ENCODE measurements at places on chromosomes 12 and 14.

DNA sequence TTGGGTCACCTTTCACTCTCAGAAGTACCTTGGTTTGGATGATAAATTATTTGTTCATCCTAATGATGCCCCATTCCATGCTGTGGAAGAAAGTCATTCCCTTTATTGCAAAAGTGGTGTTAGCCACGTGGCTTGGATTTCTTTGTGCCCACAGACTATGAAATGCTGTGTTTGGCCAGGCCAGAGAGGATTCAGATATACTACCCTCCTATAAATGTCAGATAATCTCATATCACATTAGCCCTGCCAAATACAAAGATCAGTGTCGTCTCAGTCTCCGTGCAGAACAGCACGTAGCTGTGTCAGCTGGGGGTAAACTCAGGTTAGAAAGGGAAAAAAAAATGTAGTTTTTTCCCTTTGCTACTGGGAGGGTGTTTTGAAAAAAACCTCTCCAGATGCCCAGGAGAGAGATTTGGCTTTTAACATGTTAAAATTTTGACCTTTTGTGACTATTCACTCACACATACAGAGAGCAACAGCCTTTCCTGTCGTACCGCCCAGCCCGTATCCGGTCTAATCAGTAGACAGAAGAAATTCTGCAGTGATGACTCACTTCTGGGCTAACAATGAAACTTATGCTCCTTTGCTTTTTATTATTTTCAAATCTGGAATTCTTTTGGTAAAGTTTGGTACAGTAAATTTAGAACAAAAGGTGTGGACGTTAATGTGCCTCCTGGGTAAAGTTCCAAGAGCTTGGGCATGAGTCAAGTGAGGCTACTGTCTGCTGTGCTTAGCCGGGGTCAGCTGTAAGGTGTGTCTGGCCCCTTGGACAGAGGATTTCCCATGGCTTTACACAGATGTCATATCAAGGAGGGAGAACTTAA lies 8.5 kb upstream of the PTPRB start:
- no peak for DNase-seq

- DNase-seq, result no peak
Observed at GRCh38 chr14:93099196-93099595, 16.5 kb downstream of the ITPK1 start.

GRCh38 chr12:2805143-2805520 lies 7.3 kb upstream of the ITFG2 start:
- no peak for DNase-seq

DNA sequence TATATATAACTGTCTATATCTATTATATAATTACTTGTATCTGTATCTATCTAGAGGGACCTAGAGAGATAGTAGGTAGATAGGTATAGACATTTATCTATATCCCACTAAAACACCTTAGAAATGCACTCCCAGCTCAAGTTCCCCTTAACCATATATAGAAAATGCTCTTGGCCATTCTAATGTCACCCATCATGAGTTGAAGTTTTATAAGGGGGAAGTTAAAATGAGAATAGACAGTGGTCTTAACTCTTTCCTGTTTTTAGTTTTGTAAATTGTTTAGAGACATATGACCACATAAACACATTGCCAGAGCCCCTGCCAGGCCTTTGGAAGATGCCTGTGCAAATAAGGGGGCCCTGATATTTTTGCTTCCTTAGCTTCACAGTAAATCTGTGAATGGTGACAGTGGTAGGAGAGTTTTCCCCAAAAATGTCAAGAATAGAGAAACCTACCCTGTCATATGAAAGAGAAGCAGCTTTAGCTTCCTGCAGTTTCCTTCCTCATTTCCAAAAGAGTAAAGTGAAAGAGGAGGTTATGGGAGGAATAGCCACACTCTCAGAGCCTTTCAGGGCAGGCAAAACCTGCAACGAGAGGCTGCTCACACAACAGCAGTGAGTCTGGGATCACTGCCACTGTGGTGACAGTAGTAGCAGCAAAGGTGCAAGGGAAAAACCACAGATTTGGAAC lies 45.5 kb downstream of the MGST1 start:
- no peak for DNase-seq

DNA sequence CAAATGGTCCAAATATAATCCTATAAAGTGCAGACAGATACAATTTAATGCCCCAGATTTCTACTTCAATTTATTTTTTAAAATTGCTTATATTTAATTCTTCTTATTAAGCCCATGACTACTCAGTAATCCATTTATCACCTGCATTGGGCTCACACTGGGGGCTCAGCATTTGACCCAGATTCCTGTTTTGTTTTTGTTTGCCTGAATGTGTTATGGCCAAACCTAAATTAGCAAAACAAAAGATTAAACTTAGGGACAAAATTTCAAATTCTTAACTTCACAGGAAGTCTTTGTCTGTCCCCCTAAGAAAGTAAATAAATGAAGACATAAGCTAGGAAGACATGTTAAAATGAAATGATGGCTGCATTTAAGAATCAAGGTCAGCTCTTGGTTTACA lies 322.3 kb downstream of the RMST start:
- no peak for DNase-seq

- DNase-seq, result no peak
Observed at GRCh38 chr12:96249196-96250118, 55.3 kb downstream of the ELK3 start.

DNA sequence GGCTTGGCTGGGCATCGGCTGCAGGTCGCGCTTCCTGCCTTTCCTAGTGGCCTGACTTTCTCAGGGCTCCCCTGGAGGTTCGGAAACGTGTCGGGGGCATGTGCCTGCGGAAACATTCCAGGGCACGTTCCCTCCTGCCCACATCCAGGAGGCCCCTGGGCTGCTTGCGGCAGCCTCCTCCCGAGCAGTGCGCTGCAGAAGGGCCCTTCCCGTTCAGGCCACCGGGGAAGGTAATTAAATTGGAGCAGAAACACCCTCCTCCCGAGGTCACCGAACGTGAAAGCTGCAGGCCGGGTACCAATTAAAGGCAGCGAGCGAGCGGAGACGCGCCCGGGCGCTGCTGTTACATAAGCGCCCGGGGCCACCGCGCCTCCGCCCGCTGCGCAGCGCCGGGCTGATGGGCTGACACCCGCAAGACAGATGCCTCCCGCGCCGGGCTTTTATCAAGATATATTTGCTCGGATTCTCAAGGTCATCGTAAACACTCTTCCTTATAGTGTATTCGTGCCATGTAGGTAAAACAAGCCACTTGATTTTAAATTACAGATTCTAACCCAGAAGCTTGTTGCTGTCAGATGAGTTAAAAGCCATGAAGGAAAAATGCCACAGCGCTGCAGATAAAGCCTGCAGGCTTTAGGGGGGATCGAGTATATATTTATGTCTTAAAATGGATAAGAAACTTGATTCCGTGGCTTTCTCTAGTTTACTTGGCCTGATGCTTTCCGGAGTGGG lies 31.4 kb downstream of the SSPN start:
- DNase-seq, result no peak

- no peak for DNase-seq
Observed at GRCh38 chr12:103178366-103179080, 221.0 kb downstream of the ASCL1 start.

GRCh38 chr14:33271216-33271615 lies 332.5 kb downstream of the NPAS3 start:
- no peak for DNase-seq

DNA sequence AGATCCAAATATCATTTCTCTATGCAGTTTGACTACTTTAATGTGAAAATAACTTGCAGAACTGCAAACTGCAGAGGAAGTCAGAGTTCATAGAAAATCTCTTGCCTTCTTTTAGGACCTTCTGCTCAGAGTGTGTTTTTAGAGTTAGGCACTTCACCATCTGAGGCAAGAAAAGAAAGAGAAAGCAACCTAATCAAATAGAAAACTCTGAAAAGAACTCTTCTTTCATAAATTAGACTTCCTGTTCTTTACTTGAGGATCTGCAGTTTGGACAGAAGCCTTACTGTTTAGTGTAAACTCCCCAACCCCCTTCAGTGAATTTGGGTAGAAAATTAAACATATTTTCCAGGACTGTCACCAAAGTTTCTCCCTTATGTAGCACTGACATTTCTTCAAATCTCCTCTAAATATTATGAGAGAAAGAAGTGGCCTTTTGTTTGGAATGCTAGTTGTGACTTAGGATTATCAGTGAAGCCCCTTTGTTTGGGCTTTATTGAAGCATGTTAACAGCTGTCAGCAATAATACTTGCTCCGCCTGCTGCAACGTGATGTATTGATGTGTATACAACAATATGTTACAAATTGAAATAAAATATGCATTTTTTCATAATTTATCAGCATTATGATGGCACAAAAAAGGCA lies 99.5 kb downstream of the PDZRN4 start:
- DNase-seq, result no peak

GRCh38 chr14:22177870-22178269 lies 411.2 kb downstream of the DAD1 start:
- no peak for DNase-seq
